ENCODE measurements at places on chromosomes 3 and 15. TPM values are rescaled to one million over a fixed set of nuclear protein-coding genes. Genes with fewer than 3 reads are reported as not detected.

- H3K4me1 ChIP-seq: peaks cover 72% of the 10 kb centered on the region
- H3K27ac ChIP-seq: peak overlapping the region; percentile 81
- peaks cover 37% of the 10 kb centered on the region for H3K36me3 ChIP-seq
- H3K4me3 ChIP-seq: no peak overlapping the region
- DNase-seq: no peak
- H3K27me3 ChIP-seq: no peaks in the 10 kb centered on the region
These were observed 76.1 kb upstream of the ACAD9 start for GRCh38 chr3:128803307-128803706.

GRCh38 chr3:33004961-33005360 lies 53.5 kb downstream of the CCR4 start:
- H3K4me1 ChIP-seq: peaks cover 88% of the 10 kb centered on the region
- H3K4me3 ChIP-seq: no peak overlapping the region
- no peak overlapping the region for H3K27ac ChIP-seq
- H3K36me3 ChIP-seq: peaks cover 6% of the 10 kb centered on the region
- DNase-seq: no peak

DNA sequence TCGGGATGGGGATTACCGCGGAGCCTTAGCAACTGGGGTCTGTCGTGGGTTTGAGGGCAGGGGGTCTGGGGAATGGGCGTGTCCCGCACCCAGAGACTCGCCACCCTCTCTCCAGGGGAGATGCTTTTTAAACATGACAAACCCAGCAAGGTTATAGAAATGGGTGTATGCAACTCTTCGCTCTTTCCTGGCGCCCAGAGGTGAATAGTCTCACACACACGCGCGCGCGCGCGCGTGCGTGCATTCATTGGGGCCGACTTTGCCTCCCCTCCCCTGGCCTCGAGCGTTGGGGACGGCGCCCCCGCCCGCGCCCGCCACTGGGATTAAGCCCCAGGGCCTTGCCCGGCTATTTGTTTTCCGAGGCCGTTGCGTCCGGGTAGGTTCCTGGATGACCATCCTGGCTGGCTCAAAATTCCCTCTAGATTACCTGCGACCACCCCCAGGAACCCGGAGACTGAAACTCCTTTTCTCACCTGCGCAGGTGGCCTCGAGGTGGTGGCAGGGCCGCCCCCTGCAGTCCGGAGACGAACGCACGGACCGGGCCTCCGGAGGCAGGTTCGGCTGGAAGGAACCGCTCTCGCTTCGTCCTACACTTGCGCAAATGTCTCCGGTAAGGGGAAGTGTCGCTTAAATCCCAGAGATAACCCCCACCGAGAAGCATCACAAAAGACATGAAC lies 777 bp downstream of the GPR160 start:
- H3K4me1 ChIP-seq: peaks cover 13% of the 10 kb centered on the region
- no peaks in the 10 kb centered on the region for H3K36me3 ChIP-seq
- peak; percentile 31 for DNase-seq
- no peaks in the 10 kb centered on the region for H3K27me3 ChIP-seq

- H3K27ac ChIP-seq: no peak overlapping the region
- no peak overlapping the region for H3K4me3 ChIP-seq
- no peaks in the 10 kb centered on the region for H3K36me3 ChIP-seq
- DNase-seq: peak; percentile 39
These were observed 30.3 kb downstream of the ARL14 start for GRCh38 chr3:160707187-160707794.

MNS1 gene
- not detected for total RNA-seq

GRCh38 chr3:46300461-46300789 lies 53.5 kb upstream of the CCR2 start:
- H3K27me3 ChIP-seq: no peaks in the 10 kb centered on the region
- peaks cover 64% of the 10 kb centered on the region for H3K4me1 ChIP-seq
- DNase-seq: no peak
- H3K36me3 ChIP-seq: no peaks in the 10 kb centered on the region
- no peak overlapping the region for H3K27ac ChIP-seq
- H3K4me3 ChIP-seq: no peak overlapping the region

DNA sequence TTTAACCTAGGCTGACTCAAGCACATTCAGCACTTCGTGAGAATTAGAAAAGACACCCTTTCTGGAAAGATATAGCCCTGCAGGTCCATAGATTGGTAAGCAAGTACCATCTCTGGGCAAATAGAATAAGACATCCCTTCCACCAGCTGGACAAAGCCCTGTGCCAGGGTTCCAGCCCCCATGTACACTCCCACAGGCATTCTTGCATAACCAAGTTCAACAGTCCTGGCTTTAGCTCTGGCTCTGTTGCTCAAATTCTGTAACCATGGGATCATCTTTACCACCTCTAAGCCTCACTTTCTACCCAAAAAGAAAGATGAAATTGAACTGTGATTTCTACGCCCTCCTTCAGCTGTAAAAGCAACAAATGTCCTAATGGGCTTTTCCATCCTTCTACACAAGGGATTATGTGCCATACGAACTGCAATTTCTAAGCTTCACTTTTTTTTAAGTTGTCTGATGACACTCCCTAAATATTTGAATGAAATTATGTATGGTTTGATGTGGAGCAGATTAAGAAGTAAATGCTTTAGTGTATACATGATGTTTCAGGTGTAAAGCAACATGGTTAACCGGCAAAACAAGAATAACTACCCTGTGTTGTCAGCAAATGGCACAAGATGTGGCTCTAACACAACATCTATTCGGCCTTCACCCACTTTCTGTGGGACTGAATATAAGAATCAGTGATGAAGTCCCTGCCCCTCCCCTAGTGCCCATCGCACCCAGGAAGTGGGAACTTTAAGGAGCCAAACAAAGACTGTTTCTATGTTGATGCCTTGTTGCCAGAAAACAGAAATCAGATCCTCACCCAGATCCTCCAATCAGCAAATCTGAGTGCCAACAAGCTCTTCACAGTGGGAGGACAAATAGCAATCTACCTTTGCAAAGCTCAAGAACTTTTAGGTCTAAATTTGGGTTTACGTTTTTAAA lies 165.7 kb downstream of the P3H2 start:
- no peaks in the 10 kb centered on the region for H3K36me3 ChIP-seq
- H3K4me3 ChIP-seq: no peak overlapping the region
- no peak overlapping the region for H3K27ac ChIP-seq
- no peak for DNase-seq
- no peaks in the 10 kb centered on the region for H3K27me3 ChIP-seq
- no peaks in the 10 kb centered on the region for H3K4me1 ChIP-seq

DNA sequence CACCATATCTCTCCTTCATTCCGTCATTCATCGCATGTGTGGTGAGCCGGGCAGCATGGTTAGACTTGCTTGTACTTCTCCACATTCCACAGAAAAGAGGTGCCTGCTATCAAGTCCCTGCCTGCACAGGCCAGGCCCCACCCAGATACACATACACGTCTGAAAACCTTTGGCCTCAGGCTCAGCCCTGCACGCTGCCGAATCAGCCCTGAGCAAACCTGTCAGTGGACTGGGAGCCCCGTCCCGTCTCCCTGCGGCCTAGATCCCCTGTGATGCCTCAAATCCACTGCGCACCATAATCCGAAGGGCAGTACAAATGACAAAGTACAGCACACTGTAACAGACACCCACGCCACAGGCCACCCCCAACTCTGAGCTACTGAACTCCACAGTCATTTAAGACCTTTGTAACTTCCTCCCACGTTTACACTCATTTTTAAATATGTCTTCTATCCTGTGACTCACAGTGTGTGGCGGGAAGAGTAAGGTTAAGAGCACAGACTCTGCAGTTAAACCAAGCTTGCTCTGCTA lies 67.1 kb downstream of the MB21D2 start:
- H3K27me3 ChIP-seq: no peaks in the 10 kb centered on the region
- H3K4me1 ChIP-seq: peaks cover 14% of the 10 kb centered on the region
- H3K36me3 ChIP-seq: no peaks in the 10 kb centered on the region
- no peak for DNase-seq

TYRO3 gene
- total RNA-seq: 0.36 TPM

GRCh38 chr3:179450901-179451264 lies 387 bp downstream of the GNB4 start:
- H3K36me3 ChIP-seq: no peaks in the 10 kb centered on the region
- H3K4me1 ChIP-seq: peaks cover 20% of the 10 kb centered on the region
- H3K27ac ChIP-seq: no peak overlapping the region
- H3K4me3 ChIP-seq: peak overlapping the region; percentile 46
- H3K27me3 ChIP-seq: peaks cover 23% of the 10 kb centered on the region

GRCh38 chr3:127746400-127747057 lies 73.8 kb downstream of the ABTB1 start:
- DNase-seq: no peak
- H3K27me3 ChIP-seq: no peaks in the 10 kb centered on the region
- H3K27ac ChIP-seq: no peak overlapping the region

P2RY1 gene
- 0.08 TPM for total RNA-seq

IMPG2 gene
- total RNA-seq: 0.72 TPM

DNA sequence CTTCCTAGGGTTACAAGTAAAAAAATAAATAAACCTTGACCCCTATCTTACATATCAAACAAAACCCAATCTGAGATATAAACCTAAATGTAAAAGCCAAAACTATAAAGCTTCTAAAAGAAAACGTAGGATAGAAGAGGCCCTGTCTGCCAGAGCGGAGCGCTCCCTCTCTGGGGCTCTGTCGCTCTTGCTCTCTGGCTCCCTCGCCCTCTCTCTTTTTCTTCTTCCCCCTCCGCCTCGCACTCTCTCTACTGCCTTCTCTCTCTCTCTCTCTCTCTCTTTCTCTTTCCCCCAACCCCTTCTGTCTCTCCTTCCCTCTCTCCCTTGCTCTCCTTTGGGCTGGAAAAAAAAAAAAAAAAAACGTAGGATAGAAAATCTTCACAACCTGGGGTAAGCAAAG lies 21.6 kb downstream of the RYK start:
- DNase-seq: no peak
- no peaks in the 10 kb centered on the region for H3K36me3 ChIP-seq
- H3K4me1 ChIP-seq: peaks cover 26% of the 10 kb centered on the region
- H3K4me3 ChIP-seq: no peak overlapping the region
- H3K27me3 ChIP-seq: no peaks in the 10 kb centered on the region

SLC28A2 gene
- not detected for total RNA-seq

C3orf20 gene
- 0.44 TPM for total RNA-seq
